NCI-H2081 (cell line): ENCODE measurements at places on chromosomes 3 and 15.

DNA sequence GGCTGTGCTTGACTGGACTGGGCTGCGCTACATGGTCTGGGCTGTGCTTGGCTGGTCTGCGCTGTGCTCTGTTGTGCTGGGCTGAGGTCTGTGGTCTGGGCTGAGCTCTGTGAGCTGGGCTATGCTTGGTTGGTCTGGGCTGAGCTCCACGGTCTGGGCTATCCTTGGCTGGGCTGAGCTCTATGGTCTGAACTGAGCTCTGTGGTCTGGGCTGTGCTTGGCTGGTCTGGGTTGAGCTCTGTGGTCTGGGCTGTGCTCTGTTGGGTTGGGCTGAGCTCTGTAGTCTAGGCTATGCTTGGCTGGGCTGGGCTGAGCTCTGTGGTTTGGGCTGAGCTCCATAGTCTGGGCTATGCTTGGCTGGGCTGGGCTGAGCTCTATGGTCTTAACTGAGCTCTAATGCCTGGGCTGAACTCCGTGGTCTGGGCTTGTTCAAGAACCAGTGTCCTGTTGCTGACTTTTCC lies 92.0 kb downstream of the PLXNA1 start:
- DNase-seq = no peak

GRCh38 chr3:134369231-134369741 lies 5.0 kb downstream of the AMOTL2 start:
- no peak for DNase-seq

GRCh38 chr3:193230610-193231009 lies 10.4 kb upstream of the PLAAT1 start:
- DNase-seq = no peak

DNA sequence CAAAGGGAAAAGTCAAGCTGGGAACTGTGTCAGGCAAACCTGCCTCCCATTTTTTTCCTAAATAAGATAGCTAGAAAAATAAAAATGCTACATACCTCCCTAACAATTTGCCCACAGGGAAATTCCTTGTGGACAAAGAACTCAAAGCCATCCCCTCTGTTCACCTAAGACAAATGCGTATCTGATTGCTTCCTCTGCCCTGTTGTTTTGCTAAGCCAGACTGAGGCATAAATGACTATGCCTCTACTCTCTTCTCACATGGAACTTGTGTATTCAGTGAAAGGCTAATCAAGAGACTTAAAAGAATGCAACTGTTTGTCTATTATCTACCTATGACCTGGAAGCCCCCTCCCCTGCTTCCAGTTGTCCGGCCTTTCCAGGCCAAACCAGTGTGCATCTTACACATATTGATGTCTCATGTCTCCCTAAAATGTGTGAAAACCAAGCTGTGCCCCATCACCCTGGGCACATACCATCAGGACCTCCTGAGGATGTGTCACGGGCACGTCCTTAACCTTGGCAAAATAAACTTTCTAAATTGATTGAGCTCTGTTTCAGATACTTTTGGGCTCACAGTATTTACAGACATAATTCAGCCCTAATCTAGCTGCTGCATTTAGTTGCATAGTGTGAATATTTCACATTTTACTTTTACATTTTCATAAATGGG lies 15.8 kb downstream of the CHD2 start:
- DNase-seq = no peak

DNA sequence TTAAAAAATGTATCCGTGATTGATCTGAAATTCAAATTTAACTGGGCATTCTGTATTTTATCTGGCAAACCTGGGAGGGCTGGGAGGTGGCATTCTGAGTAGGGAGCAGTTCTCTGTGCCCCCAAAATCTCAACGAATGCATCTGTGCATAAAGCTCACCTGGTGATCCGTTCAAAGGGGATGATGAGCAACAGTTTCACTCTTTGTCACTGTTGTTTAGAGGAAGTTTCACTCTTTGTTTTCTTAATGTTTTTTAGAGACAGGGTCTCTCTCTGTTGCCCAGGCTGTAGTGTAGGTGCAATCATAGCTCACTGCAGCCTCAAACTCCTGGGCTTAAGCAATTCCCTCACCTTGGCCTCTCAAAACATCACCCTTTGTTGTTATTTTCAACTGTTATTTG lies 186.7 kb downstream of the SSR3 start:
- no peak for DNase-seq

GRCh38 chr3:164222197-164222596 lies 856.1 kb downstream of the SI start:
- DNase-seq = peak; percentile 94

- no peak for DNase-seq
These were observed at the start of gene ACKR4 for GRCh38 chr3:132596816-132597433. Gene ACKR4, plus strand, starts transcription at chr3:132597270. Its CDS starts 3,128 bp downstream, at chr3:132600398.

DNA sequence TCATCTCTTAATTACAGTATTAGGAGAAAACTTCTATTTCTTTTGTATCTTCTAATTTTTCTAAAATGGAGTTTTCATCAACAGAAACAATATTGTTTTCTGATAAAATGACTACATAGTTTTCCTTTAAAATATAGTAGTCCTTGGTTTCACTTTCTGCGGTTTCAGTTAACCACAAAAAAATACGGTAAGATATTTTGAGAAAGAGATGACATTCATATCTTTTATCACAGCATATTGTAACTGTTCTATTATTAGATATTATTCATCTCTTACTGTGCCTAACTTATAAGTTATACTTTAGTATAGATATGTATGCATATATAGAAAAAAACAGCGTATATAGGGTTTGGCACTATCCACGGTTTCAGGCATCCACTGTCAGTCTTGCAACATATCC lies 2.3 kb downstream of the B4GALT4 start:
- DNase-seq = no peak

DNA sequence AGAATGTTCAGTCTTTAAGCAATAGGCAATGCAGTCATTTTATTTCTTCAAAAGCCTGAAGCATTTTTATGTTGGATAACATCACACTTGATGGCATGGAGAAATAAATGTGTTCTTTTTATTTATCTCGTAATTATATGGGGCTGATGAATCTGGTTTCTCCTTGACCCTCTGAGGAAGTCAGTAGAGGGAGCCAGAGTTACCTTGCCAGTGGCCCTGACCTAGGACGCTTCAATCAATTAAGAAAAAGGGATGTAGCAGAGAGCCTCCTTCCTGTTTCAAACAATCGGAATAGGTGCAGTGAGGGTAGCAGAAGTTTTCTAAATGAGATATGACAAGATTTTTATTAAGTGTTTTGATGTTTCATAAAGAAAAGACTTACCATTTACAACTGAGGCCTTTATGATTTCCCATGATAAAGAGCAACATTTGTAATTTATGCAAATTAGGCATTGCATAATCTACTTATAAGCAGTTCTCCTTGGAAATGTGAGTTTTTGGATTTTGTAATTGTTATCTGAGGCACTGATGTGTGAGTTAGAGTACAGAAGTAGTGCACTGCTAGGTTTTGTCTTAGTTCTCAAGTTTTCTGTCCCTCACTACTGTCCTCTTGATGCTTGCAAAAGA lies 129.1 kb downstream of the RAP2B start:
- DNase-seq = peak; percentile 38

DNA sequence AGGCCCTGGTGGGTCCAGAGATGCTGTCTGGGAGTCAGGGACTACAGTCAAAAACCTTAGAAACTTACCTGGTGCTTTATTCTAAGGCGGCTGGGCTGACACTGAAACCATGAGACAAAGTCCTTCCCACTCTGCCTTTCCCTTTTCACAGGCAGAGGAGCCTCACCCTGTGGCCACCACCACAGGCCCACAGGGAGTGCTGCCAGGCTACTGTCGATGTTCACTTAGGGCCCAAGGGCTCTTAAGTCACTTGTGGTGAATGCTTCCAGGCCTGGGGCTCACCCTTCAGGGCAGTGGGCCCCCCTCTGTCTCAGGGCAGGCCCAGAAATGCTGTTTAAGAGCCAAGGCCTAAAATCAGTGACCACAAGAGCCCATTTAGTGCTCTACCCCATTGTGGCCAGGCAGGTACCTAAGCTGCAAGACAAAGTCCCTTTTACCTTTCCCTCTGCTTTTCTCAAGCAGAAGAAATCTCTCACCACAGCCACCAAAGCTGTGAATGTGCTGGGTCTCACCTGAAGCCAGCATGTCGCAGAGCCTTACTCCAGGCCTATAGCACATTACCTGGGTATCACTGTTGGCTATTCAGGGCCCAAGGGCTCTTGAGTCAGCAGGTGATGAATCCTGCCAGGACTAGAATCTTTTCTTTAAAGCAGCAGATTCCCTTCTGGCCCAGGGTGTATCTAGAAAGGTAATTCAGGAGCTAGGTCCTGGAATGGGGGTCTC lies 39.5 kb upstream of the GOLGA6B start:
- DNase-seq = no peak

DNA sequence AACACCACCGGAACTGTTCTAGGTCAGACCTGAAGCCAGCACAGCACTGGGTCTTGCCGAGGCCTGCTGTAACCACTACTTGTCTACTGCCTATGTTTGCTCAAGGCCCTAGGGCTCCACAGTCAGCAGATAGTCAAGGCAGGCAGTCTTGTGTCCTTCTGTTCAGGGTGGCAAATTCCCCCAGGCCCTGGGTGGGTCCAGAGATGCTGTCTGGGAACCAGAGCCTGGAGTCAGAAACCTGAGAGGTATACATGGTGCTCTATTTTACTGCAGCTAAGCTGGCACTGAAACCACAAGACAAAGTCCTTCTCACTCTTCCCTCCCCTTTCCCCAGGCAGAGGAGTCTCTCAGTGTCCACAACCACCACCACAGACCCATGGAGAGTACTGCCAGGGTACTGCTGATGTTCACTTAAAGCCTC lies 89.9 kb downstream of the BBX start:
- DNase-seq = no peak

- DNase-seq = no peak
These were observed 41.1 kb upstream of the PLXNA1 start for GRCh38 chr3:126941721-126942270.

DNA sequence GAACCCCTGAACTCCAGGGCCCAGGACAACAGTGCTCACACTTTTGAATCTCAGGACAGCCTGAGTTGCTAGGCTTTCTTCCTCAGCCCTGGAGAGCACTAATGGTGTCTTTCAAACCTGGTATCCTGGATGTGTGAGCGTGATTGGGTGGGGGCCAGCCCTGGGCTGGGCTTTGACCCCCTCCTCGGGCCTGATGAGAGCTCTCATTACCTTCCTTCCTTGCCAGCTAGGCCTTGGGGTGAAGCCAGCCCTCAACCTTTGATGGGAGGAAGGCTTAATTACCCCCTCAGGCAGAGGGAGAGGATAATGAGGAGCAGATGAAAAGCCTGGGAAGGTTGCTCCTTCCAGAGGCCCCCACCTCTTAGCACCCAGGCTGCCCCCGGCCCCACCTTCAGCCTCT lies 31.1 kb upstream of the INSYN1 start:
- DNase-seq = no peak

DNA sequence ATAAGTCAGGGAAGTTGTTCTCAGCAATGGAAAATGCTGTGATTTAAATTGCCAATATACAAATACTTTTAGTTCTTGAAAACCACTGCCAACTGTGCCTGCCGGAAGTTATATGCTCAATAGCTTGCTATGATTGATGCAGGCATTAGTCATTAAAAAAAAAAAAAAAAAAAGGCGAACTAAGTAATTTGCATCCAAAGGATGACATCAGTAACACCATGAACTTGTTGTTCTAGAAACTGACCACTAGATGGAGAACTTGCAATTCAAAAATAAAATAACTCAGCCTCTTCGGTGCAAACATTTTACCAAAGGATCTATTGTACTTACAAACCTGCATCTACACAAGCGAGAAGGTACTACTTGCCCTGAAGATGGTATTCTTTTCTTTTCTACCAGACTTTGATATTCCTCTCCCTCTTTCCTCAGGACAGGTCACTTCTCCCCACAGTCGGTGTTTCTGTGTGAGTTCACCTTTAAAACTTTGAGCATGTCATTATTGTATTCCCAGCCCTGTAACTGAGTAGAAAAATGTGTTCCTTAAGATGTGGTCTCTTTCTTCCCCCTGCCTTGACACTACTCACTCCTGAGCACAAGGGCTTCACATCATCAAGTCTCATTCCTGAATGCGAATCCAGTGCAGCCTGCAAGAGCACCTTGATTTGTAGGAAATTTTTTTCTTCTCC lies 115.0 kb upstream of the VEPH1 start:
- peak; percentile 61 for DNase-seq
